Activated T-helper 1 cell treated with anti-CD3 and anti-CD28 coated beads, Interleukin-2, amount 50 U/mL, for 16 hours (primary cell): ENCODE measurements at places on chromosomes 1 and 21.

- DNase-seq = no peak
Observed at GRCh38 chr21:38351961-38352521, 95.2 kb downstream of the KCNJ15 start.

- DNase-seq = no peak
Observed at GRCh38 chr1:13965770-13966398, 265.9 kb downstream of the PRDM2 start.

DNA sequence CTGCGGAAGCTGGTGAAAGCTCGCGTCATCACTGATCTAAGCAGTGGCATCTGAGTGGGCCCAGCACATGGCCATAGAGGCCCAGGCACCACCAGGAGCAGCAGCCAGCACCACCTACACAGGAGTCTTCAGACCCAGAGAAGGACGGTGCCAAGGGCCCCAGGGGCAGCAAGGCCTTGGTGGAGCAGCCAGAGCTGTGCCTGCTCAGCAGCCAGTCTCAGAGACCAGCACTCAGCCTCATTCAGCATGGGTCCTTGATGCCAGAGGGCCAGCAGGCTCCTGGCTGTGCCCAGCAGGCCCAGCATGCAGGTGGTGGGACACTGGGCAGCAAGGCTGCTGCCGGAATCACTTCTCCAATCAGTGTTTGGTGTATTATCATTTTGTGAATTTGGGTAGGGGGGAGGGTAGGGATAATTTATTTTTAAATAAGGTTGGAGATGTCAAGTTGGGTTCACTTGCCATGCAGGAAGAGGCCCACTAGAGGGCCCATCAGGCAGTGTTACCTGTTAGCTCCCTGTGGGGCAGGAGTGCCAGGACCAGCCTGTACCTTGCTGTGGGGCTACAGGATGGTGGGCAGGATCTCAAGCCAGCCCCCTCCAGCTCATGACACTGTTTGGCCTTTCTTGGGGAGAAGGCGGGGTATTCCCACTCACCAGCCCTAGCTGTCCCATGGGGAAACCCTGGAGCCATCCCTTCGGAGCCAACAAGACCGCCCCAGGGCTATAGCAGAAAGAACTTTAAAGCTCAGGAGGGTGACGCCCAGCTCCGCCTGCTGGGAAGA, 3.2 kb upstream of the ARTN start:
- DNase-seq = no peak

DNA sequence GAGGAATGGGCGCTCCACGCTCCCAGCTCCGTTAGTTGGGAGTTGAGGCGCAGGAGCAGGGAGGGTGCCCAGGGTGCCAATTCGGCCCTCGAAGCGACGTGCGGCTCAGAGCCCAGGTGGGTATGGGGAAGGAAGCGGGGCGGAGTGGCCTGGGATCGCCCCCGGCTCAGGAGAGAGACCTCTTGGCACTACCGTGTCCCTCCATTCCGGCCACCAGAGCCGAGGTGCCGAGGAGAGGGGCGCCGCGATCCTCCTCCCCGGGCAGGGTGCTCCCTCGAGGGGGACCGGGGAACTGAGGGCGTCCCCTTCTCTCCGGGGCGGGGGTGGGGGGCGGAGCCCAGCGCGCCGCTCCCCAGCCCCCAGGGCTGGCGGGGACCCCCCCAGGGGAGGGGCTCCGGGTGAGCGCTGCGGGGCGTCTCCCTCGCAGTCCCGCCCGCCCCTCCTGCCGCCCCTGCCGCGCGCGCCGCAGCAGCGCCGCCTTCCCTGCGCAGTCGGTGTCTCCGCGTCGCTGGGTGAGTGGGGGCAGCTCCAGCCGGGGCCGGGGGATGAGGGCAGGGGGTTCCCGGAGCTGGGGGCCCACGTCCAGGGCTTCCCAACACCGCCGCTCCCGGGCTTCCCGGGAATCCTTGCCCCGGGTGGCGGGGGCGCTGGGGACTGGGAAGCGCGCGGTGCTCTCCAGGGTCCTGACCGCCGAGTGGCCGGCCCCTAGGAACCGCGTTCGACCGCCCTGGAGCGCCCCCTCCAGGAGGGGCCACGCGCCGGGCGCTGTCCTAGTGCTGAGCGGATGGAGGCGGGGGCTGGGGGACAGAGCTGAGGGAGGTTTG, at the start of gene HPCA:
HPCA (plus strand) TSS at position 488 of the 824 bp plus-strand sequence. CDS start 2,408 bp downstream, outside the sequence.
- no peak for DNase-seq

- no peak for DNase-seq
Observed at GRCh38 chr1:198333744-198334143, 176.9 kb downstream of the NEK7 start.

DNA sequence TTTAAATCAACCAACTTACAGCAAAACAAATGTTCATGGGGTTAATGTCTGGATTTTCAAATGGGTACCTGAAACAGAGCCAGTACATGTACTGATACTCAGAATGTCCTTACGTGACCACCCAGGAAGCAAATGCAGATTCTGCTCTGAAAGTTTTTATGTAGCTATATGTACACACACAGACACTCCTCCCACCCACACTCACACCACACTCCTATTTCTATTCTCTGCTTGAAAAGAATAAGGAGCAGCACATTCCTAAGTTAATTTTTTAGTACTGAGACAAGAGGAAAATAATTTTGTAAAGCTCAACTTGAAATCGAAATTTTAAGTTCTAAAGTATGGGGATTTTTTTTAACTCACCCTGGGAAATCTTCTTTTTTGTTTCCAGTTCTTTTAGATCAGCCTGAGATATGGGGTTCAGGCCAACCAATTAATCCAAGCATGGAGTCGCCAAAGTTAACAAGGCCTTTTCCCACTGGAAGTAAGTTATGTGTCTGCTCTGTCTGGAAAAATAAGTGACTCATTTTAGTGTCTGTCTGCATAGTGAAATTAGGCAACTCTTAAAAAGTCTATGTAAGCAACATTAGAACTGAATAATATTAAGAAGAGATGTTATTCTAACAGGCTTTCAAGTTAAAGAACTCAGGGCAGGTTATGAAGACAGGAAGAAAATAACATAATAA, 75.5 kb upstream of the DYNLT5 start:
- DNase-seq = no peak

DNA sequence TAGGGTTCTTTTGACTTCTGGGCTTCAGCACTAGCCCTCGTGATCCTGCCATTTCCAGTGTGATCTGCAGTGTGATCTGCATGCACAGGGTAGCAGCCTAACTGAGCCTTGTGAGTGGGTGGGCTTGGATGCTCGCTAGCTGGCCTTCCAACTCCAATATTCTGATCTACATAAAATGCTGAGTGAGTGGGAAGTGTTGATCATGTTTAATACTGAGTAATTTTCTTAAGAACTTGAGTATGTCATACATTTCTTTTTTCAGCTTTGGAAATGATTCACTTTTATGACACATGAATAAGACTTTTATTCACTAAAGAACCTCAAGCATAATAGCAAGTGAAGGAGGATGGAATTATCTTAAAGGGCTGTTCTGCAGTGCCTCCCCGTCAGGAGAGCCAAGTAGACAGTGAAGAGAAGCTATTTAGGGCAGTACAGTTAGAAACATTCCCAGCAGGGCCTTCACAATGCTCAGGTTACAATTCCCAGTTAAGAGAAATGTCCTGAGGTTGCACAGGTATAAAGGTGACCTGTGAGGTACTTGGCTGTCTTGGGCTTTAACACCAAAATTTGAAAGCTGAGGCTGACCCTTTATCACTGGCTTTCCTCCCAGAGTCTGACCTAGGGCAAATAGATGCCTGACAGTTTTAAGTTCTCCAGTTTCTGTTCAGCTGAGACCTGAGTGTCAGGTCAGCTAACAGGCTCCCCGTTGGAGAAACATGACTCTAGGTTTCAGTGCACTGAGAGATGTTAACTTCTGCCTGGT, 29.1 kb upstream of the LRRC8C start:
- peak; percentile 35 for DNase-seq

- no peak for DNase-seq
Observed at GRCh38 chr1:209416716-209417115, 166.8 kb upstream of the CAMK1G start.

- no peak for DNase-seq
Observed at GRCh38 chr1:230549625-230550024, 92.7 kb upstream of the COG2 start.

DNA sequence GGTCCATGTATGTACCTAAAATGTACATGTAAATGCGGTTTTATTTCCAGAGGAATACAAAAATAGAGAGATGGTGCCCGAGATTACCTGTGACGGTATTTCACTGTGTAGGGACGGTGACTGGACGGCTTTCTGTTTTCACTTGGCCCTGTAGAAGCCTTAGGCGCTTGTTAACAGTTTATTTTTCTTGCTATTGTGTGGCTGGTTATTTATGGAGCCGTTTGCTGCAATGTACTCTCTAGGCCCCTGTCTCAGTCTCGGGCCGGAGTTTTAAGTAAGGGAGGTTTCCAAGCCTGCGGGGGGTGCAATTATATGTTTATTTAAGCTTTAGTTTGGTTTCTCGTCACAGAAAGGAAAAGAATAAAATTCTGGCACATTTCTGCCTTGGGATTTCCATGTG, 413 bp downstream of the EFCAB7 start:
- DNase-seq = no peak

- no peak for DNase-seq
Observed at GRCh38 chr1:179706339-179706941, 36.7 kb upstream of the FAM163A start.

- no peak for DNase-seq
Observed at GRCh38 chr21:44681152-44681551, 811 bp downstream of the KRTAP12-1 start.

DNA sequence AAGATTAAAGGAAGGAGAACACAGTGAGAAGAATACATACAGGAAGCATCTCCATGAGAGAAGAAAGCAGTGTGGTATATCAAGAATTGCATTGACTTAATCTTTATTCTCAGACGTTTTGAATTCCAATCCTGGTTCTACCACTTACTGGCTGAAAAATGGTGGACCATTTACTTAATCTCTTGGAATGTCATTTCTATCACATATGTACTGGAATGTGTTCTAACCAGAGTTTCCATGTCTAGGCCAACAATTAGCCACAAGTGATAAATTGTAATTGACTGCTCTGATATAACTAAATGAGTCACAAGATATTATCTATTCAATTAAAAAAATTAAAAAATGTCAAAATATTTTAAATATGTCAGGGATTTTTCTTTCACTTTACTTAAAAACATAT, 626.1 kb downstream of the PTPRC start:
- no peak for DNase-seq

- DNase-seq = no peak
Observed at GRCh38 chr1:243288062-243288461, 32.2 kb downstream of the SDCCAG8 start.

DNA sequence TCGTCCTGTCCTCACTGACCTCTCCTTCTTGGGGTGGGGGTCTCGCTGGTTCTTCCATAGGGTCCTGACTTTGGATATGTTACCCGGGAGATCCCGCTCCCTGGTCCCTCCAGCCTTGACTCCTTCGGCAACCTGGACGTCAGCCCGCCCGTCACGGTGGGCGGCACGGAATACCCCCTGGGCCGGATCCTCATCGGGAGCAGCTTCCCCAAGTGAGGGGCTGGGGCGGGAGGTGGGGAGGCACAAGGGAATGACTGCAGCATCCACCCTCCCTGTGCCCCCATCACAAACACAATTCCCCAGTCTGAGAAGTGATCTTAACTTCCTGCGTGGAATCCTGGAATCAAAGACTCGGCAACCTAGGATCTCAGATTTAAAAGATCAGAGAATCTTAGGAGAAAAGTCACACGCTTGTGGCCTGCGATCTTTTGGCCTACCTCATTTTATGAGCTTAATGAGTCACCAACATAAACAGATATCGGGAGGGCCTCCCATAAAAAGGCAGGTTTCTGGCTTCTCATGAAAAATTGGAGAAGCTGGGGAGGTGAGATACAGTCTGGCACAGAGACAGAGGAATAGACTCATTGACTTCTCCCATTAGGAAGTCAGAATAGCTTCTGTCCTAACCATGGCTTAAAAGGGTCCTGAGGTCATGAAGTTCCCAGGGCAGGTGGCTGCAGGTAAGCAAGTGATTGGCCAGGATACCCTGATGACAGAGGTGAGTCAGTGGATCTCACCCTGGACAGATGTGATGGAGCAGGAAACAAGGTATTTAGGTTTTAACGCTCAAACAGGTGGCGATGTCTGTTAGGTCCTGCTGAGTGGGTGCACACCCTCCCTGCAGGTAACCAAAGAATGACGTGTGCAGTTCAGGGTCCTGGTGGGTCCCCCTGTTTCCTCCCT, 15.9 kb upstream of the PADI3 start:
- DNase-seq = no peak

DNA sequence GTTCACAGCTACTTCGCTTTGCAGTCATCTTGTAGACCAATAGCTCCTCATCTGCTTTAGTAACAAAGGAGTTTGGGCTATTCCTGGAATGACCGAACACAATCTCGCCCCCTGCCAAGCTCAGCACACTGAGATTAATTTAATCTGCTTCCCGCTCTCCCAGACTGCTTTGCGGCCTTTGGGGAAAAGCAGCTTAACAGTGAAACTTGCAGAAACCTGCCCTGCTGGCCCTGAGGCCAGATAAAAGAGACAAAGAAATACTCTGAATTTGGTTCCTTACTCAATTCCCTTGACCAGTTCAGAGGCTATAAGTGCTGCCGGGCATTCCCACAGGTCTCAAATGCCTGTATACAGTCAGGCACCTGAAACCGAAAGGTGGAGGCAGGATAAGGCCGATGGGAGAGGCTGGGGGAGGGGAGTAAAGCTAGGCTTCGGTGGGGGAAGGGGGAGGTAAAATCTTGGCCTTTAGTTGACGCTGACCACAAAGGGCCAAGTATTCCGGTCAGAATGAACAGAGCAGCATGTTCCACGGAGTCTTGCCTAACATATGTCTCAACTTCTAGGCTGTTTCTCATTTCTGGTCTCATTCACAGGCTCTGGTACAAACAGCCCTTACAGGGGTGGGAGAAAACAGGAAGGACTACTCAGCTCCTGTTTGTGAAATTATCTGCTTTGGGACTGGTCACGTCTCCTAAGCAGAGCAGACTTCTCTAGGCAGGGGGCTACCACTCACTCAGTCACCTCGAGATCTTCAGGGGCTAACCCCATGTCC, 17.7 kb upstream of the A3GALT2 start:
- no peak for DNase-seq

DNA sequence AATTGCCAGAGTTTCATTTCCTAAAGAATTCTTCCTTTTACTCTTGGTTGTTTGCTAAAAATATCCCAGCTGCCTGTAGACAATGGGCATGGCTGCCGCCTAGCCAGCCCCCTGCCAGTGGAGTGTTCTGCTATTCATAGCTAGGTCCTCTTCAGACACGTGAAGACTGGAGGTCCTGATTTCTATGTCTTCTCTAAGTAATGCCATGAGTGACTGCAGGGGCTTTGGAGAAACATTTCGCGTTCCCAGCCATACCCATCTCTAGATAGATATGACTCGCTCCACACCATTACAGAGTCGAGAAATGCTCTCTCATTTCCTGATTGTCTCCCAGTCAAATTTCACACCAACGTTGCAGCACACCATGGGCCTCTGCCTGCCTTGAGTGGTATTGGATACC, 99.5 kb upstream of the BACE2 start:
- no peak for DNase-seq

GRCh38 chr1:220970311-220970710, 91.1 kb downstream of the HLX start:
- DNase-seq = no peak
